NCI-H1105 treated with DMSO at 0.1 percent for 48 hours (cell line): ENCODE measurements at places on chromosomes 3 and 15.

GRCh38 chr15:52076889-52077781 is 35.4 kb downstream of the BCL2L10 start:
- no peak for DNase-seq

DNA sequence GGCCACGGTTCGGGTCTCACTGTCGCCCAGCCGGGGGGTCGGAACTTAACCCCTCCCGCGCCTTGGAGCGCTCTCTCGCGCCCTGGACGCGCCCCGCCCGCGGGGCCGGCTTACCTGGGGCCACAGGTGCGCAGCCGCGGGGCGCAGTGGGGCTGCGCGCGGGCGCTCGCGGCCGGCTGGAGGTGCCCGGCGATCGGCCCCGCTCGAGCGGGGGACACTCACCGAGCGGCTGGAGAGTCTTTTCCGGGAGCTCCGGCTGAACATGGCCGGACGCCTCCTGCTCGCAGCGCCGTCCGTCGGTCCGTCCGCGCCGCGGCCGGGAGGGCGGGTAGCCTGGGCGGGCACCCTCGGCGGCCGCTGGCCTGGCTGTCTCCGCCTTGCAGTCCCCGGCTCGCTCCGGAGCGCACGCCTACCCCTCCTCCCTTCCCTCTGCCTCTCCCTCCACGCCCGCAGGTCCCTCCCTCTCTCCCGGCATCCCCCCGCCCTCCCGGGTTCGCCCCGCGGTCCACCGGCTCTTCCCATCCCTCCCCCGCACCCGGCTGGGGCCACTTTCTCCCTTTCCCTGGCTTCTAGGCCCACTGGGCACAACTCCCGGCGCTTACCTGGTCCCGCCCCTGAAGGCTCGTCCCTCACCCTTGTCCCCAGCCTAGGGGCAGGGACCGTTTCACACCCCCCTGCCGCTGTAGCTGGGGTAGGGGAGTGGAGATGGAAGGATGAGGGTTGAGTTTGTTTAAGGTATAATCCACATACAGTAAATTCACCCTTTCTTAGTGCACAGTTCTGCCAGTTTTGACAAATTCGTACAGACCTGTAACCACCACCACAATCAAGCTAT is 220.1 kb upstream of the PRICKLE2 start:
- peak; percentile 18 for DNase-seq

DNA sequence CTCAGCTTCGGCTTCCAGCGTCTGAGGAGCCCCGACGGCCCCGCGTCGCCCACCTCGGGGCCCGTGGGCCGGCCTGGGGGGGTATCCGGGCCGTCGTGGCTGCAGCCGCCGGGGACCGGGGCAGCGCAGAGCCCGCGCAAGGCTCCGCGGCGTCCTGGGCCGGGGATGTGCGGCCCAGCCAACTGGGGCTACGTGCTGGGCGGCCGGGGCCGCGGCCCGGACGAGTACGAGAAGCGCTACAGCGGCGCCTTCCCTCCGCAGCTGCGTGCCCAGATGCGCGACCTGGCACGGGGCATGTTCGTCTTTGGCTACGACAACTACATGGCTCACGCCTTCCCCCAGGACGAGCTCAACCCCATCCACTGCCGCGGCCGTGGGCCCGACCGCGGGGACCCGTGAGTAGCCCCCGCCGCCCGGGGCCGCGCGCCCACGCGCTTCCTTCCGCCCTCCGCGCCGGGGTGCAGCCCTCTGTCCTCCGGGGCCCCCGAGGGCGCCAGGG is 462 bp downstream of the EDEM1 start:
- DNase-seq = no peak

- no peak for DNase-seq
Measured at GRCh38 chr3:11661827-11662226, 18.1 kb upstream of the VGLL4 start.

- DNase-seq = no peak
Measured at GRCh38 chr3:109772520-109772919, 435.2 kb upstream of the DPPA4 start.

DNA sequence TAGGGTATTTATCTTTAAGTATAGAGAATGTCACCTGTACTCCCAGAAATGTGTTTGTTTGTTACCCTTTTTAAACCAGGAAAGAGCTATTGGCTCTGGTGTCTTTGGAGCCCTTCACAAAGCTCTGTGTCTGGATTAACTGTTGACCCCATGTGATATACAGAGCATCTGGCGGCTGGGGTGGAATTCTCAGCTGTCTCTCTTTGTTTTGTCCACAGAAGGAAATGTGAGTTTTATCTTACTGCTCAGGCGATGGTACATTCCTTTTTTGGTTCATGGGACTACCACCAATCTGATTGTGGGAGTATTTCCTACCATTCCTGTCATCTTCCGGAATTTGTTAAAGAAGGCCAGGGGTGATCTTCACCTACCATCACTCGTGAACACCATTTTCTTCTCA is 120.3 kb downstream of the AKAP13 start:
- no peak for DNase-seq

DNA sequence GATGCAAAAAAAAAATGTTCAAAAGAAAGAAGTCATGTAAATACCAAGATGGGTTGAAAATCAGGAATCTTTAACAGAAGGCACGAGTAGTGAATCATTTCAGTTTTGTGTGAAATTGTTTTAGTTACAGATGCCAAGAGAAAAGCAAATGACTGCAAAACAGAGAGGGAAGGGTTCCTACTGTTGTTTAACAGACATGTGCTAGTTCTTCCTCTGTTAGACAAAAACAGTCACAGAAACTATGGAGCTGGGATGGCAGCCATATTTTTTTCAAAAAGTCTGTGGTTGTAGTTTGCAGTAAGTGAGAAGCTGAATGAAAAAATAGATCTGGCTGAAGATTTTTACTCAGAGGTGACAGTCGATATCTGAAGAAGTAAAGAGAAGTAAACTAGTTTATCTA is 511.9 kb downstream of the ZIC1 start:
- DNase-seq = no peak

DNA sequence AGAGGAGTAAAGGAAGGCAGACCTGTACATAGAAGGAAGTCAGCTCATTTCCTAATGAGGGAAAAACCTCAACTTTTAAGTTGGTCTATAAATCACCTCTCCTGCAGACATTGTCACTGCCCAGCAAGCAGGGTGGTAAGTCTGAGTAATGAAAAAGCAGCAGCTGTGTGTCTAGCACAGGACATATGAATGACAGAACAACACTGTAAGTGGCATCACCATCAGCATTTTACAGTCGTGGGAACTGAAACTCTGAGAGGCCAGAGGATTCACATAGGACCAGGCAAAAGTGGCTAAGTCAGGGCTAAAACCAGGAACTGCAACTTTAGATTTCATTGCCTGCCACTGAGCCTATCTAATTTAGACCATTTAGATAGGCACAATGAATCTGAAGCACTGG is 235.6 kb downstream of the CLSTN2 start:
- no peak for DNase-seq

DNA sequence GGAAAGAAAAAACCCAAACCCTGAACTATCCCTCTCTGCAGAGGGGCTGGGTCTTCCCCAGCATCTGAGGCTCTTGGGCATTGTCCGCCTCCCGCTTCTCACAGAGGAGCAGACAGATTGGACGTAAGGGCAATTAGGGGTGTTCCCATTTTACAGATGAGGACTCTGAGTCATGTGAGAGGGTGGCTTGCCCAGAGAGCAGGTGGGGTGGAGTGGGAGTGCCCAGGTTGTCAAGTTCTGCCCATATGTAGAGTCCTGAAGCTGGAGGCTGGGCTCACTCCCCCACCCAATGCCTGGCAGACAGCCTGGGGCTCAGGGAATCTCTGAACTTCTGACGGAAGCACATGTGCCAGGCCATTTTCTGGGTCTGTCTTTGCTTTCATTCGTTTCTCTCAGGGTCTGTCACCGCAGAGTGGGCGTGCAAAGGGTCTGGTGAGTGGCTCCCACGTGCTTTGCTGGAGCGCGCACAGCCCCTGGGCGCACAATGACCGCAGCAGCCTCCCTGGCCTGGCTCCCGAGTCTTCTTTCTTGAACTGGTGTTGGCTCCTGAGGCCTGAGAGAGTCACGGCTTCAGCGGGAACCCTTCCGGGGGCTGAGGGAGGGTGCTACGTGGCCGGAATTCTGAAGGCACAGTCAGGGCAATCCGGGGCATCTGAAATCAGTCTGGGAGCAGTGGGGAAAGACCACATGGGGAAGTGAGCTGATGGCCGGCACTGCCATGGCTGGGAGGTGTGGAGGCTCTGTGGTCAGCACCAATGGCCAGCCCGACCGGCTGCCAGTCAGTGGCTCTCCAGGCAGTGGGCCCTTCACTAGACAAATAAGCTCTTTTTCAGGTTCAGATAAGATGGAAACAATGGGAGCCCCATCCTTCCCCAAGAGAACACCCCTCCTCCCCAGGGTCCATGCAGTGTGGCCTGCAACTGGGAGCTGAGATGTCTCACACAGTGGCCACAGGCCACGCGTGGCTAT is 1.1 kb upstream of the TRPM1 start:
- no peak for DNase-seq

DNA sequence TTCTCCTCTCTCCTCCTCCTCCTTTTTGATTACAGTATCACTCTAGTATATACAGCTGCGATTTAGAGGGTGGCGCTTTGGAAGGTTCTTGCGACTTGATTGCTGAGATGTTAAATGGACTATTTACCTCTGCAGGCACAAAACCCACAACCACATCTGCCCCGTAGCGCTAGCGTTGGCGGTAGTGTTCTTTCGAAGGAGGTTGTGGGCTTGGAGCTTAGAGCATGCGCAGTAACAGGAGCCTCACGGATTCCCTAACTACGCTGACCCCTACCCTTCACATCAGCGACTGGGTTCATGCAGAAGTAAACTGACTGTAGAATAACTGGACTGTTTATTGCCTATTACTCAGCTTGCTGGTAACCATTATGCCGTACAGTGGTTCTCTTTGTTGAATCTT is 58.0 kb downstream of the CGGBP1 start:
- DNase-seq = no peak

GRCh38 chr3:50637945-50638344 is 21.0 kb downstream of the MAPKAPK3 start:
- DNase-seq = no peak

DNA sequence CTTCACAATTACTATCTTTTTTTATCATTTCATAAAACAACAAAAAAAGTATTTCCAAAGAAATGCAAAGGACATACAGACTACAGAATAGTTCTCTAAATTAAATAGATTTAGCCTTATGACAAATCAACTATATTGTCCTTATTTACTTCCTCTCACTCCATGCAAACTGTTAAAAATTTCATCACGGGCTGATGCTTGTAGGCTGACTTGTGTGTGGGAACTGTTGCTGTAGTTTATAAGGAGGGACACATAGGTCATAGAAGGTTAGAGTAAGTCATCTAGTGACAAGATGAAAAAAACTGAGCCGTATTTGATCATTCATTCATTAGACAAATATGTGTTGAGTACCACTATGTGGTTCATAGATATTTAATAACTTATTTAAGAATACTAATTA is 232.5 kb upstream of the TBL1XR1 start:
- DNase-seq = no peak

DNA sequence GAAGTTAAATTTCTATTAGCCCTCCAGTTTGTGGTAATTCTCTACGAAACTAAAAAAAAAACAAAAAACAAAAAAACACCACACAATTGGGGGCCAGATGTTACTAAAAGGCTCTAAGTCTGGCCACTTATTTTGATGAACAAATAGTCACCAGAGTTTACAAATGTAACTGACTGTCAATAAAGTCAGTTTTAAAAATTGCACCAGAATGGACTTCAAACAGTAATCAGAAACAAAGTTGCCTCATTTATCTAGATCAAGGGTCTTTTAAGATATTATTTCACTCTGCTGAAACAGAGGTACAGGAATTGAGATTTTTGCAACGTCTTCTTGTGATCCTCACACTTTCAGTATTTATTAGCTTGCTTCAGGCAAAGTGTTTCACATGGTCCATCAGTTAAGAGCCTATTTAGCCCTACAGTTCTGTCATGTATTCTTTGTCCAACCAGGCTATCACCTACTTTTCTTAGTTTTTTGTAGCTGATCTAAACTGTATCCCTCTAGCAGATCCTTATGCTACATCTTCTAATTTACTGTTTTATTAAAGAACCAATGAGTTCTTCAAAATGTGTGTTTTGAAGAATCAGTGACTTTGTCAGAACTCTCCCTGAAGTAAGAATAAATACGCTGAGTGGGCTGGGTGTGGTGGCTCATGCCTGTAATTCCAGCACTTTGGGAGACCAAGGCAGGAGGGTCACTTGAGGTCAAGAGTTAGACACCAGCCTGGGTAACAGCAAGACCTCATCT is 74.7 kb downstream of the ANKRD28 start:
- DNase-seq = no peak

GRCh38 chr15:81311752-81312464 is 12.0 kb downstream of the STARD5 start:
- DNase-seq = no peak

DNA sequence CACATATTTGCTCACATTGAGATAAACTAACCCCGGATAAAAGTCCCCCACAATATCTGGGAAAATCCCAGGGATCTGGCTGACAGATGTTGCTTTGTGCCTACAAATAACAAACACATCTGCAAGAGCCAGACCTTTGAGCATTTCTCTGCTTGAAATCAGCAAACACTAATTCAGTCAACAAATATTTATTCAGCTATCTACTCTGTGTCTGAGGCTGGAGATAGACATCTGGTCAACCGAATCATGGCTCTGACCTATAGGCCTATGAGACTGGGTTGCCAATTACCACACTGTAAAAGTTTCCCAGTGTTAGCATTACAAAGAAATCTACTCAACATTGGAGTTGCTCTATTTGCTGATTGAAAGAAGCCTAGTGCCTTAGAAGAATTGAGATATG is 201.1 kb upstream of the CADPS start:
- DNase-seq = no peak

- no peak for DNase-seq
Measured at GRCh38 chr3:129736070-129736469, 129.6 kb upstream of the PLXND1 start.

GRCh38 chr3:124934577-124934976 is at the start of gene MUC13:
MUC13 (minus strand) TSS chr3:124934751; CDS start chr3:124934712, 39 bp downstream.
- no peak for DNase-seq

GRCh38 chr3:193702967-193703366 is 110.0 kb downstream of the OPA1 start:
- no peak for DNase-seq

- DNase-seq = no peak
Measured at GRCh38 chr3:15261274-15261673, 55.2 kb downstream of the CAPN7 start.

- DNase-seq = no peak
Measured at GRCh38 chr3:60133269-60134162, 1083.7 kb upstream of the CFAP20DC start.

DNA sequence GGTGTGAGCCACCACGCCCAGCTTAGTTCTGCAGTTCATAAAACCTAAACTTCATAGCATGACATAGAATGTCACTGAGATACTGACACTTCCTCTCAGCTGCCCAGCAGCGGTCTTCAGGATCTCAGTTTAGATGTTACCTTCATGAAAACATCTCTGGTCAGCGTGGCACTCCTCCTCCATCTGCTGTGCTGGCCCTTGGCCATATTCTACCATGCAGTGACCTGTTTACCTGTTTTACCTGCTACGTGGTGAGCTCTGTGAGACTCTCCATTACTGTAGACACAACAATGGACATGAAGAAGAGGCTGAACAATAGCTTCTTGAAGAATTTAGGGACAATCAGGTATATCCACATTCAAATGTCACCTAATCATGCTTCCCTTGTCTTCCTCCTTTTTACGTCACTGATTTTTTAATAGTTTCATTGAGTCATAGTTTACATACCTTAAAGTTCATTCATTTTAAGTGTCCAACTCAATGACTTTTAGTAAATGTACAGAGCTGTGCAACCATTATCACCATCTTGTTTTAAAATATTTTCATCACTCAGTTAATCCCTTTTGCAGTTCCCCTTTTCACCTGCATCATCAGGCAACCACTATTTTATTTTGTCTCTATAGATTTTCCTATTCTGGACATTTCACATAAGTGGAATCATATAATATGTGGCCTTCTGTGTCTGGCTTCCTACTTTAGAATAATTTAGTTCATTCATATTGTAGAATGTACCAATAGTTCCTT is 32.2 kb upstream of the PTPN23 start:
- DNase-seq = no peak
